ENCODE measurements at places on chromosomes 1 and 21.

DNA sequence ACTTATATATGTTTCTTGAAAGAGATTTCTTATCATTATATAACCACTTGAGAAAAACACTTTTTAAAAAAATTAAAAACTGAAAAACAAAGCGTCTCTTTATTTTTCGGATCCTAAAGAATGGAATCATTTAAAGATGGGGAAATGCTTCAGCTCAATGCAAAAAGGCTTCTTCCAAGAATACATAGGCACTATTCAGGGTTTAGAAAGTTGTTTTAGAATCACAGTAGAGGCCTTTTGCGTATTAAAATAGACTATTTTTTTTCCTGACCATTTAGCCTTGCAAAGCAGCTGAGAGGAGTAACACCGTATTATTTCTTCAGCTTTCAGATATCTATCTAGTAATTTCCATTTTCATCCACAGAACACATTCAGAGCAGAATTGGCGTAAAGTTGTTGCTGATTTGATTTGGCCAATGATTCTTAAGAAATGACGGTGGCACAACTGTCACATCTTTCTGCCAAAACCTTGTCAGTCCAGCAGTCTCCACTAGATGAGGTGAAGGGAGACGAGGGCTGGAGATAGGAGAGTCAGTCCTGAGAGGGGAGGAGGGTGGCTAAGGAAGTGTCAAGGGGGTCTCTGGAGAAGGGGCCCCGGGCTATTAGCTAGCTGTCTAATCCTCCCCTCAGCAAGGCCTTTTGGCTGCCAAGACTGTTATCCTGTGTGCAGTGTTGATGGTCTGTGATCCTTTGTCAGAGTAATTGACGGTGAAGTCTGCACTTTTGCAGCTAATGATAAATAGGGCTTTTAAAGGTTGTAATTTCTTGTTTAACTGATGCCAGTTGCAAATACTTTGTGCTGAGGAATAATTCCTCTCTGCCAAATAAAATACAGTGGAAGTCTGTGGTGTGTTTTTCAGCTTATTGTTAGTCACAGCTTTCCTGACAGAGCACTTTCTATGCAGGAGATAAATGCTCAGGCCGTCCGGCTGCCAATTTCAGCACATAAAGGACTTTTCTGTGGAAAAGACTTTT lies 34.7 kb downstream of the PRRX1 start:
- DNase-seq, result peak; percentile 41

DNA sequence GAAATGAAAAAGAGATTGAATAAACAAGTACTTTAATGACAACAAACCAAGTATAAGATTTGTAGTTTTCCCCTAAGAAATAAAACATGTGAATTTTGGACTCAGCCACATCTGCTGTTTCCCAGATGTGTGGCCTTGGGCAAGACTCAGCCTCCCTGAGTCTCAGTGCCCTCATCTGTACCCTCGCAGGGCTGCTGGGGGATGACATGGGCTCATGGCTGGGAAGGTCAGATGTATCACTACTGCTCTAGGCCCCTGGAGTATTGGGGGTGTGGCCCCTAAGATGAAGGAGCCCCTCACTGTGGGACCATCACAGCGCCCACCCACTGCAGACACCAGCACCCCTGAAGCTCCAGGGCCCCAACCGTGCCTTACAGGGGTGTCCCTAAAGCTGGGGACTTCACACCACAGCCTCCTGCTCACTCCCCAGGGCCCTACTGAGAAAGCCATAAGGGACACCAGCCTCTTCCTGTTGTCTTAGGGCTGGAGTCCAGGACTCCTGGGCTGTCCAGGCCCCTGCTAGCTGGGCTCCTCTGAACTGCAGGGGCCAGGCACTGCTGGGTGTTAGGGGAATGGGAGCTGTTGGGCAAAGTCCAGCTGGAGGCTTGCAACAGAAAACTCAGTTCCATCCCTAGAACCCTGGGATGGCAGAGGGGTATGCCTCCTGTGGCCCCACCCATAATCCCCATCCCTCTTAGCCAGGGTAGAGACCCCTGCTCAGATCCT lies 104.0 kb upstream of the WNT4 start:
- no peak for DNase-seq

DNA sequence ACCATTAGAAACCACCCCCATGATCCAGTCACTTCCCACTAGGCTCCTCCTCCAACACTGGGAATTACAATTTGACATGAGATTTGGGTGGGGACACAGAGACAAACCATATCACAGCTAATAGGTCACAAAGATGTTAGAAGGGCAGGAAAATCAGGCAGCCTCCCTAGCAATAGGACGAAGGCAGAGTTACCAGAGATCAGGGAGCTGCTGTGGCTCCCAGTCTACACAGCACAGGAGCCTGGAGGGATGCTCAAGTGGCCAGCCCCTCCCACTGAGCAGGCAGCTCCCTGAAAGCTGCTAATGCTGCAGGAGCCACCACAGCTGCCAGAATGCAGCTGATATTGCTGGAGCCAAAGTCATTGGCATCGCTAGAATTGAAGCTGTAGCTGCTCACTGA lies 51.0 kb downstream of the CR1L start:
- no peak for DNase-seq

DNA sequence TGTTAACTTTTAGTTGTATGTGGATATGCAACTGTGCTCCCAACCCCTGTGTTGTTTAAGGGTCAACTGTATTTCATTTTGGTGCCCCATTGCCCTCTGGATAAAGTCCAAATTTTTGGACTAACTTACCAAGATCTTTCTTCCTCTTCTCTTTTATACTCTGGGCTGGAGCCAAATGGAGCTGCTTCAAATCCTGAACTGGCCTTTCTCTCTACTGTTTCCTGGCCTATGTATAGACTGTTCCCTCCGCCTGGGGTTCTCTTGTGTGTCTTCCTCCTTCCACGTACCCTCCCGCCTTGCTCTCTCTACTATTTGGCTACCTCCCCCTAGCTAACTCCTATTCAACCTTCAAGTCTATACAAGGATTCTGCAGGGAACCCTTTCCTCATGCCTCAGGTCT lies 8.4 kb upstream of the CDC14A start:
- no peak for DNase-seq

DNA sequence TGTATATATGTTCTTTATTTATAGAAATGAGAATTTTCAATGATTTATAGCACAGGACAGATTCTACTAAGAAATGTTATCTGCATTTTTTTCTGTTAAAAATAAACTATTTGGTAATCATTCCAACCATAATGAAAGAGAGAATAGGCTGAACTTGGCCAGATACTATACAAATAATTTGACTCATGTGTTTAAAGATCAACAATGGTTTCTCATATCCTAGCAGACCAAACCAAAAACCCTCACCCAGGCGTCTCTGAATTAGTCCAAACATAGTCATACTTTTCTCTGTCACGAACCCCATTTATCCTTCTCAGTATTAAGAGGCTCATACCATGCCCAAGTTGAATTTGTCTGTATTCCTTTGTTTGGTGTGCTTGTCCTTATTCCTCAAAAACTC lies 40.3 kb downstream of the RPE65 start:
- DNase-seq, result no peak

DNA sequence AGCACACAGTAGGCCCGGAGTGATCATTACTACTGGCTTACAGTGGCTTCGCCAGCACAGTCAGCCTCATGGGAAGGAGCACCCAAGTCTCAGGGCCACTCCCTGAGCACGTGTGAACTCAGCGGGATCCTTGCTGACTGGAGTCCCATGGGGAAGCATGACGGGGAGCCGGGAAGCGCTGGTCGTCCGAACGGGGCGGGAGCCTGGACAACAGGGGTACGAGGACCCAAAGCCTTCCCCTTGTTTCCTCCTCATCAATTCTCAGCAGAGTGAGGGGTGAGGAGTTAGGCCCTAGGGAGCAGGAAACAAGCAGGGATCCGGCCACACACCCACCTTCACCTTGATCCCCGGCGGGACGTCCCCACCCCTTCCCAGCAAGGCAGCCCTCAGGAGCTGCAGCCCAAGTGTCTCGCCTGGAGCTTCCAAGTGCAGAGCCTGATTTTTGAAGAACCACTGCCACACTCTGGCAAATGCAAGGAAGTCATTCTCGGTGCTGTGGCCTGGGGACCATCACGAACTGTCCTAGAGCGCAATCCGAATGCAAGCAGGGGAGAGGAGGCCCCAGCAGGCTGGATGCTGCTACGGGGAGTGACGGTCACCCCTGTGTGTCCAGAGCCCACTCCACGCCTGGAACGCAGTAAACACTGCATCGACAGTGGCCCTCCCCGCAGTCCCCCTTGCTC lies 35.5 kb downstream of the TOMM20 start:
- peak; percentile 53 for DNase-seq

DNA sequence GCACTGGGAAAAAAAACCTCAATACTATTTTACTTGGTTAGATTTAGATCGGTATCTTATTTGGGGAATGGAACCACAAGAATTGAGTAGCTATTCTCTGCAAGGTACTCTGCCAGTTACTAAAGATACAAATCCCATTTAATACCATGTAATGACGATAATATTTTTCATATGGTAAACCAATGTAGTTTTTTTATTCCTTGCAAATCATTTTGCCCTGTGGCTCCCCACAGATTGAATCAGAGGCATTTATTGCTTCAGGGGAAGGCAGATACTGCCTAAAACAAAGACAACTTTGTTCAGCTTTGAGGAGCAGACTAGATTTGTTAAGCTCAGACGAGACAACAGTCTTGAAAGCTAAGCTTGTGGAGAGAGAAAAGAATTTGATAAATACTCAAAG lies 226.7 kb upstream of the RUNX1 start:
- DNase-seq, result no peak

DNA sequence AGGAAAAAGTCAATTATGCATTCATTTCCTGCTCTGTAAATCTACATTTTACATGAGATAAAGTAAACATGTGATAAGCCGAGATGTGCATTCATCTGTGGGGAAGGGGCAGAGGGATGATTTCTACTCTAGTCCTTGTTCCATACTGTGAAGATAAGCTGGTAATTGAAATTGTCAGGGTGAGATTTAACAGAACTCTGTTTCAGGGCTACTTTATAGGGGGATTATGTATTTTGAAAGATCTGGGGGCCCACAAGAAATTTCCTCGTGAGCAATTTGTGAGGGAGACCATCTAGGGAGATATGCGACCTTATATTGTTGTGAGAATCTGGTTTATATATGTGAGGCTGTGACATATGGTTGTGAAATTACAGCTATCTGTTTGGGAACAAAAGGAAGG lies 73.1 kb upstream of the KCNK1 start:
- no peak for DNase-seq

- DNase-seq, result peak; percentile 68
Observed at GRCh38 chr1:109877317-109877771, 33.3 kb upstream of the CSF1 start.

GRCh38 chr1:110602466-110602865 lies 3.7 kb downstream of the KCNA2 start:
- DNase-seq, result no peak

DNA sequence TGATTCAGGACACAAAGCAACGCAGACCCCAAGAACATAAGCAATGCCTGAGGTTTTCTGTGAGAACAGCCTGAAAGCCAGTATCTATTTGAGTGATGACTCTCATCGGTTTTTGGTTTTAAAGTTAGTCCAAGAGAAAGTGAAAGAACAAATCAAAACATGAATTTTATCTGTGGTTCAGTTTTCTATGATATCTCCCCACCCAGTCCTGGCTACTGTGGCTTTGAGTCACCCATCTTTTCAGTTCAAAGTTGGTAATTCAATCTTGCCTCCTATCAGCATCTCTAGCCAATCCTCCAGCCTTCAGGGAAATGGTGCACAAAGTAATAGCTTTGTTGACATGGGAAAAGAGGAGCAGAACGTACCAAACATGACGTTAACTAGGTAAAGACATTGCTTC lies 40.5 kb upstream of the KRTAP19-8 start:
- no peak for DNase-seq

GRCh38 chr1:51912881-51913280 lies 34.4 kb upstream of the NRDC start:
- DNase-seq, result no peak

DNA sequence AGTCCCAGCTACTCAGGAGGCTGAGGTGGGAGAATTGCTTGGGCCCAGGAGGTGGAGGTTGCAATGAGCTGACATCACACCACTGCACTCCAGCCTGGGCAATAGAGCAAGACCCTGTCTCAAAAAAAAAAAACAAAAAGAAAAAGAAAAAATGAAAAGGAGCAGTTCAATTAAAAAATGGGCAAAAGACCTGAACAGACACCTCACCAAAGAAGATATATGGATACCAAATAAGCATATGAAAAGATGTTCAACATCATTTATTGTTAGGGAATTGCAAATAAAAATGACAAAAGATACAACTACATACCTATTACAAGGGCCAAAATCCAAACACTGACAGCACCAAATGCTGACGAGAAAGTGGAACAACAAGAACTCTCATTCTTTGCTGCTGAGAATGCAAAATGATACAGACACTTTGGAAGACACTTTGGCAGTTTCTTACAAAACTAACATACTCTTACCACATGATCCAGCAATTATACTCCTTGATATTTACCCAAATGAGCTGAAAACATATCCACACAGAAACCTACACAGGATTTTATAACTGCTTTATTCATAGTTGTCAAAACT lies 28.7 kb upstream of the ATP5PO start:
- DNase-seq, result no peak

GRCh38 chr1:205260948-205261732 lies 33.4 kb downstream of the TMCC2 start:
- DNase-seq, result no peak

- no peak for DNase-seq
Observed at GRCh38 chr1:165927169-165927568, 99.8 kb downstream of the UCK2 start.

- no peak for DNase-seq
Observed at GRCh38 chr1:188723332-188724020, 1754.2 kb downstream of the BRINP3 start.

GRCh38 chr1:197920414-197921117 lies 3.4 kb downstream of the LHX9 start:
- no peak for DNase-seq

DNA sequence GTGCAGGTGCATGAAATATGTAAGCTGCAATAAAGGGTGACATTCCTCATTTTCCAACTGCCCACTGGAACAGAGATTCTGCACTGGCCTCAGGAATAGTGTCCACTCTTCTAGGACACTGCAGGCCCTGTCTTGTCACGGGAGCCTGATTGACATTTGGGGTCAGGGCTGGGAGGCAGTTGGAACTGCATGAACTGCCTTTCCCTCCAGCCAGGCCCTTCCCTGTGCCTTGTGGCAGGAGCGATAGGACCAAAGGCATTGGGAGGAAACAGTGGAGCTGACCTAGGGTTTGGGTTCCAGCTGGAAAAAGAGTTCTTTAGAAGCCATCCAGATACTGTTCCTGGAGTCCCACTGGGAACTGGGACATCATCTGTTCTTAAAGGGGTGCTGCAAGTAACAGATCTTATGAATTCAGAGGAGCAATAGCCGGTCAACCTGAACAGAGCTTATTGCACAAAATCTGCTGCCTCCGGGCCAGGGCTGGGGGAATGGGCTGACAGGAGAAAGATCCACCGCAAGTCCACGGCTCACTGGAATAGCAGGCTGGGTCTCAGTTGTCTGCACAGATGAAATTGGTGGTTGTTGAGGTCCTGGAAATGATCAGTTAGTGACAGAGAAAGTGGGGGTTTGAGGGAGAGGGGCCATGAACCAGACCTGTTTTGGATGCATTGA lies 451.7 kb downstream of the CAMTA1 start:
- no peak for DNase-seq

GRCh38 chr21:36948686-36949085 lies 17.8 kb downstream of the HLCS start:
- no peak for DNase-seq

GRCh38 chr21:36184545-36184944 lies 27.9 kb downstream of the DOP1B start:
- no peak for DNase-seq
